Common myeloid progenitor, CD34-positive (primary cell): ENCODE measurements at places on chromosomes 1 and 21.

DNA sequence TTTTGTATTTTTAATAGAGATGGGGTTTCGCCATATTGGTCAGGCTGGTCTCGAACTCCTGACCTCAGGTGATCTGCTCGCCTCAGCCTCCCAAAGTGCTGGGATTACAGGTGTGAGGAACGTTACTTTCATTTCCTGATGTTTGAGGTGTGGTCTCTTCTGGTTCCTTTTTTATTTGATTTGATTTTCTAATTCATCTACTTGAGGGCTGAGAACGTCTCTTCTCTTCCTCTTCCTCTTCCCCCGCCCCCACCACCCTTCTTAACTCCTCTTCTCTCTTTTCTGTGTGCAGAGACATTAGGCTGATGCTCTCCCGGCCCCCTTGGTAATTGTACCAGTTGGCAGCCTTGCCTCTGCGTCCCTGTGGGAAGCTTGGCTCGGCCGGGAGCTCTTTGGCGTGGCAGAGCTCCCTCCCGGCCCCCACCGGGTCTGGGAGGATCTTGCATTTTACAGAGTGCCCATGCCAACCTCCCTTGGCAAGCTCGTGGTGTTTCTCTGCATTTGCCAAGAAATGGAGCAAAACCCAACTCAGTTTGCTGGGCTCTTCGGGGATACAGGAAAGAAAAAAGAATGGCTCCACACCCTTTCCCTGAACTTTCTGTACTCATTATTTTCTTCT lies 19.9 kb downstream of the CRYAA start:
- H3K4me3 ChIP-seq, result no peak overlapping the region
- peaks cover 5% of the 10 kb centered on the region for H3K27me3 ChIP-seq
- H3K4me1 ChIP-seq, result peaks cover 6% of the 10 kb centered on the region
- H3K27ac ChIP-seq, result no peak overlapping the region

DNA sequence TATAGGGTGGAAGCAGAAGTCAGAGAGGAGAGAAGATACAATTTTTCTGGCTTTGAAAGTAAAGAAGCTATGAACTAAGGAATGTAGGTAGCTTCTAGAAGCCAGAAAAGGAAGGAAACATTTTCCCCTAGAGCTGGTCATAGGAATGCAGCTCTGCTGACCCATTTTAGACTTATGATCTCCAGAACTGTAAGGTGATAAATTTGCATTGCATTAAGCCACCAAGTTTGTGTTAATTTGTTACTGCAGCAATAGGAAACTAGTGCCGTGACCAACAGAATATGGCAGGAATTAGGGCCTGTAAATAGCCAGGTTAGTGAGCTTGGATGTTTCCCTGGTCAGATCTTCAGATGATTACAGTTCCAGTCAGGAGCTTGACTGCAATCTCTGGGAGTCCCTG lies 244.3 kb upstream of the C1orf105 start:
- no peaks in the 10 kb centered on the region for H3K36me3 ChIP-seq
- peaks cover 8% of the 10 kb centered on the region for H3K4me1 ChIP-seq
- H3K4me3 ChIP-seq, result no peak overlapping the region

DNA sequence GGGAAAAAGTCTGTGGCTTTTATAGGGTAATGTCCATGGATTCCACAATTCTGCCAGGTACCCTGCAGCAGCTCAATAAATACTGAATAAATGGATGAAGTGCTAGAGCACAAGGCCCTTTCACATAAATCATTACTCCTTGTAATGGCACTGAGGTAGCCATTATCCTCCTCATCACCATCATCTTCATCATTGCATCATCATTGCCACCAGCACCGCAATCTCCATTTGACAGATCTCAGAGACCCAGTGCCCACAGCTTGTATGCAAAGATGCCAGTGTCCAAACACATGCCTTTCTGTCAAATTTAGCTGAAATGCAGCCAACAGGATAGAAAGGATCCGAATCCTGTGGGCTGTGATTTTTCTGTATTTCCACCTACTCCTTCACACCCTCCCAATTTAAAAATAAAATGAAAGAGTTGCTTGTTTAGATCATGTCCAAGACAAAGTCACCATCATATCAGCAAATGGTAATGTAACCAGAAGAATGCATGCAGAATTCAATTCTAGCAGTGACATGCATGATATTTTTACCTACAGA lies 17.4 kb downstream of the DAB1 start:
- no peaks in the 10 kb centered on the region for H3K27me3 ChIP-seq
- no peaks in the 10 kb centered on the region for H3K36me3 ChIP-seq
- no peak overlapping the region for H3K4me3 ChIP-seq
- DNase-seq, result no peak

- peak overlapping the region; percentile 98 for H3K27ac ChIP-seq
- H3K4me1 ChIP-seq, result peaks cover 9% of the 10 kb centered on the region
- H3K27me3 ChIP-seq, result no peaks in the 10 kb centered on the region
- DNase-seq, result peak; percentile 46
- H3K4me3 ChIP-seq, result peak overlapping the region; percentile 88
Measured at GRCh38 chr1:86704972-86705664, 742 bp downstream of the SH3GLB1 start.

DNA sequence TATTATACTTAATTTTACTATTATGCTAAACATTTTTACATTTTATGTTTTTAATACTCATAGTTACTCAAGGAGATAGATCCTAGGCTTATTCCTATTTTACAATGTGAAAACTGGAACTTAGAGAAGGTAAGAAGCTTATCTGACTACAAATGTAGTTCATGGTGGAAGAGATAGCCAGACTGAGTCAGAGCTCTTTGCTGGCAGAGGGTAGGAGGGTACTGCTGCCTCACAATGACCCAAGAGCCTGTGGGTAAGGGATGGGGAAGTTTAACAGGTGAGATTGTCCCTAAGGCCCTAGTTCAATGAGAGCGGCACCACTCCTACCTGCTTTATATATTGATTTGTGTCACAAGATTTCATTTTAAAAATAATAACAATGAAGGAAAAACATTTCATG lies 34.1 kb upstream of the NEK7 start:
- no peak overlapping the region for H3K27ac ChIP-seq
- no peak overlapping the region for H3K4me3 ChIP-seq
- no peaks in the 10 kb centered on the region for H3K27me3 ChIP-seq
- no peaks in the 10 kb centered on the region for H3K4me1 ChIP-seq
- no peaks in the 10 kb centered on the region for H3K36me3 ChIP-seq
- peak; percentile 32 for DNase-seq

GRCh38 chr21:38861989-38862683 lies 56.4 kb downstream of the ETS2 start:
- H3K4me1 ChIP-seq, result peaks cover 20% of the 10 kb centered on the region
- H3K4me3 ChIP-seq, result no peak overlapping the region
- H3K27ac ChIP-seq, result no peak overlapping the region
- peak; percentile 76 for DNase-seq

GRCh38 chr1:21511579-21512522 lies 2.6 kb downstream of the ALPL start:
- H3K4me3 ChIP-seq, result no peak overlapping the region
- H3K36me3 ChIP-seq, result no peaks in the 10 kb centered on the region
- no peak overlapping the region for H3K27ac ChIP-seq
